ENCODE measurements at places on chromosomes 13 and 19.

DNA sequence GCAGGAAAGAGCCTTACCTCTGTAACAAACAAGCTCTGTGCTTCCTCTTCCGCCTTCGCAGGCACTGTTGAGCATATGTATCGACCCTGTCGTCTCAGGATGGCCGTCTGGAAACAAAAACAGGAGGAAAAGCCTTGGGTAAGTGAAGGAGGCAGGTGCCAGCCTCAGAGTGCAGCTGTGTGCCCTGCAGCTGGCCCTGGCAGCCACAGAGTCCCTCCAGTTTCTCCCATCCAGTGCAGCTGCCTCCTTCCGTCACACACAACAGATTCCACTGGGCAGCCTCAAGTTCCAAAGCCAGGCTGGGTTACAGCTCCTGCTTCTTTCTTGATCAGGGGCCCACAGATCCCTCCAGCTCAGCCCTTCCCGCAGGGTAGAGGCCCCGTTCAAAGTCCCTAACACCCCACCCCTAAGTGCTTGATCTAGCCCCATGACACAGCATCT lies 47.7 kb downstream of the DOCK9 start:
- DNase-seq, result no peak

DNA sequence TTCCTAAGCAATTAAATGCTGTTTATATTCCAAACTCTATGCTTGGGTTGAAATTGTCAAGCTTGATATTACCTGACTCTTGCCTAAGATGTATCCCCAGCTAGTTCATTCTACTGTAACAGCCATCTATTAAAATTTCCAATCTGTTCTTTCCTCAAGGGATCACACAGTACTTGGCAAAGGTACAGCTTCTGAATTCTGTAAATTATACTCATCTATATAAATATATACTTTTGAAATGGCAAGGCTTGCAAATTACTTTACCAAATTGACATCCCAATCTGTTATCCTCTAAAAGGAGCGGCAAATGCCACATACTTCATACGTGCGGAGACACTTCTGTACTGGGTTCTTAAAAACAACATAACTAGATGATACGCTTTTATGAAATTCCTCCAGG lies 330.2 kb downstream of the DNAJC15 start:
- DNase-seq, result no peak

DNA sequence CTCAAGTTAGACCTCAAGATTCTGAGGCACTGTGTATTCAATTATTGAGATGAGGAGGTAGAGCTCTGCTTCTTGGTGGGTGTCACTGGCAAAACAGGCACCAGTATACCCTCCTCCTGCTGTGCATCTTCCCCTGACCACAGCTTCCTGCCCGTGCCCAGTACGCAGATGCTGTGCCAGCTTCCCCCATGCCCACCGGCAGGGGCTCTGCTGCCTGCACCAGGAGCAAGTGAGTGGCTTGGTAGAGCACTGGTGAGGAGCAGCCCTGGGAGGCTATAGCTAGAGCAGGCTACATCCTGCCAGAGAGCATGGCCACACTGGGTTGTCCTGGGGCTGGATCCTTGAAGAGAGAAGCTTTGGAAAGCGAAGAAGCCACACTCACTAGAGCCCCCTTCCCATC lies 21.0 kb upstream of the RNF17 start:
- DNase-seq, result no peak

DNA sequence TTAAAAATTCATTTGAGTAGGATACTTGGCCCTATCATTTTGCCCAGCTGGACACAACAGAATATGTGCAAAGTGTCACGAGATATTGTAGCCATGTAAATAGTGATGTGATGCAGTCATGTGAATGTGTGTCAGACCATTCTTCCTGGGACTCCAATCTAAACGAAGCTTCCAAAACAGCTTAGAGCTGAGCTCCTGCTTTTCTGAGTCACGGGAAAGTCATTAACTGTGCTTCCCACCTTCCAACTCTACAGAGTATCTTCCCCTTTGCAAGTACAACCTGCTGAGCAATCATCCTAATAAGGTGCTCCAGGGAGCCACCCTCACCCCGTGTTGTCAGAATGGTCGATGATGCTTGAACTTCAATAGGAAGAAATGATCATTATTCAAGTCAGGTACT lies 294.7 kb downstream of the MYO16 start:
- no peak for DNase-seq

DNA sequence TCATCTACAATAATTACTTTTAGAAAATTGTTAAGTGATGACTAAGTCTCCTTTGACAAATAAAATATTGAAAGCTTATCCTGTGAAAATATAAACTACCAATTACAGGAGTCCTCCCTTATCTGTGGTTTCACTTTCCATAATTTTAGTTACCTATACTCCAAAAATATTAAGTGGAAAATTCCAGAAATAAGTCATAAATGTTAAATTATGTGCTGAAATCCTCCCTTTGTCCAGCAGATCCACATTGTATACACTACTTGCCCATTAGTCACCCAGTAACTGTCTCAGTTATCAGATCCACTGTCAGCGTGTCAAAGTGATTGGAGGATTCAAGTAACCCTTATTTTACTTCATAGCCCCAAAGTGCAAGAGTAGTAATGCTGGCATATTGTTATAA lies 98.1 kb downstream of the SERP2 start:
- no peak for DNase-seq

- peak; percentile 98 for DNase-seq
These were observed 563 bp upstream of the TOMM40 start for GRCh38 chr19:44890366-44891015.

- DNase-seq, result no peak
These were observed at the start of gene DPF1 for GRCh38 chr19:38224014-38224862. TSS of gene DPF1 (minus strand) at chr19:38224222. CDS start at chr19:38224142, 80 bp downstream.

DNA sequence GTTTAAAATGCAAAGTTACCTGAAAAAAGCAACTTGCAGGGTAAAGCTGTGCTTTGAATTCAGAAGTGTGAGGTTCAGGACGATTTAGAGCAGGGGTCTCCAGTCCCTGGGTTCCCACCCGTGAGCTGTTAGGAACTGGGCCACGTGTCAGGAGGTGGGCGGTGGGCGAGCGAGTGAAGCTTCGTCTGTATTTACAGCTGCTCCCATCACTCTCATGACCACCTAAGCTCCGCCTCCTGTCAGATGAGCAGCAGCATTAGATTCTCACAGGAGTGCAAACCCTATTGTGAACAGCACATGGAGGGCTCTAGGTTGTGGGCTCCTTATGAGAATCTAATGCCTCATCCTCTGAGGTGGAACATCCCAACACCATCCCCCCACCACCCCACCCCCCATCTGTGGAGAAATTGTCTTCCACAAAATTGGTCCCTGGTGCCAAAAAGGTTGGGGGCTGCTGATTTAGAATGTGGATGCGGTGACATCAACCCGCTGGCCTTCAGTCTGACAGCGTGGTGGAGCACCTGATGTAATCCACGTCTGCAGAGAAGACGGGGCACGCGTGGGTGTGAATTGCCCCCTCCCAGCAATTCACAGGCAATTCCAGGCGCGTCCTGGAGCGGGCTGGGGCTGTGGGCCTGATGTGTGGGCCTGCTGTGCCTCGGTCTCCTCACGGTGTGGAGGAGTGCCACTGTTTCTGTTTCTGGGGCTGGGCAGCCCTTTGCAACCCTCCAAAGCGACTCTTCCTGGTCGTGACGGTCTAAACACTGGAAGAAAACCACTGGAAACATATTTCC lies 214.0 kb upstream of the SOX1 start:
- DNase-seq, result no peak

DNA sequence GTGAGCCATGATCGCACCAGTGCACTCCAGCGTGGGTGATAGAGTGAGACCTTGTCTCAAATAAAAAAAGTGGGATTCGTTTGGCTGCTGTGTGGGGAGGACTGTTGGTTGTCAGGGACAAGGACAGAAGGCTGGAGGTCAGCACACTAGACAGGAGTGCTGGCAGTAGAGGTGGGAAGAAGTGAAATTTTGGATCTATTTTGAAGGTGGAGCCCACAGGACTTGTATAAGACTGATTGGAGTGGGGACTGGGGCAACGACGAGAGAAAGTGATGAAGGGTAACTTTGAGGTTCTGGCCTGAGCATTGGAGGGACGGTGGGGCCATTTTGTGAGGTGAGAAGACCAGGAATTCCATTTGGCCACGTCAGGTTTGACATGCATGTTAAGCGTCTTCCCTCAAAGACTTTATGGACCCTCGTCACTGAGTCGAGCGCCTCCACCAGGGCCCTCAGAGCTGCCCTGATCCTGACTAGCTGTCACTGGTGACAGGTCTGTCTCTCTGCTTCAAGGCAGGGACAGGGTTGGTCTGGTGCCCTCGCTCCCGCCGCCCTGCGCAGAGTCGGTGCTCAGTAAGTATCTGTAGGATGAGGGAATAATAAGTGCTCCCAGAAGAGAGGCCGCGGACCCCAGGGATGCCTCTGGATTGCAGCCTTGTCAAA lies 673 bp downstream of the CTU1 start:
- DNase-seq, result no peak

DNA sequence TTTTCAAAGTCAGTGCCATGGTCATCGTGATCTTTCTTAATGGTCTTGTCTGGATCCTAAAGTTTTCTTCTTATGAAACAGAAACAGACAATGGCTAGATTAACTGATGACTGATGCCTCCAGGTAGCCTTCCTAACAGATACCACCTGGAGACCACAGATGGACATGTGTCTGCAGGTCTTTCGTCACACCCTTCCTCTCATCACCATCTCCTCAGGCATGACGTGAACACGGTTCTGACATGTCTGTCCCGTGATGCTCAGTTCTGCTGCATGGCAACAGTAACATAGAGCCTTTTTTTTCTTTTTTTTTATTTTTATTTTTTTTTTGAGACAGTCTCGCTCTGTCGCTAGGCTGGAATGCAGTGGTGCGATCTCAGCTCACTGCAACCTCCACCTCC lies 13.1 kb upstream of the LAMP1 start:
- no peak for DNase-seq

- DNase-seq, result no peak
These were observed 62.3 kb downstream of the CCDC70 start for GRCh38 chr13:51923983-51924539.

- no peak for DNase-seq
These were observed 1842.3 kb downstream of the PCDH9 start for GRCh38 chr13:65387743-65388347.

GRCh38 chr13:24868874-24869273 lies 104.9 kb downstream of the RNF17 start:
- DNase-seq, result no peak

DNA sequence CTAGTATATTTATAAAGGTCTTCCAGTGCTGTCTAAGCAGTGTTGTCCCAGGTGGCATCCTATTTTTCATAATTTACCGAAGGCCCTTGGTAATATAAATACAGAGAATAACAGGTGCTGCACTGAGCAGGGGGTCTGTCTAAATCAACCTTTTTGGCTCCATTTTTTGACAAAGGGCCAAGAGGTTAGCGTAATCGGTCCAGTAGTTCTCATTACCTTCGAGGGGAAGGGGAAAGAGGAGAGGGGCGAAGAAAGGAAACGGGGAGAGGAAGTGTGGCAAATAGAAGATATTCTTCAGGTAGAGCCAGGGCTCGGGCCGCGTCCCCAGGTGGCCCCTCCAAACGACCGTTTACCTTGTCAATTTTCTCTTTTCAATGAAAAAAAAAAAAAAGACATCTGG lies 749 bp upstream of the PAN3 start:
- no peak for DNase-seq

GRCh38 chr13:59088716-59089115 lies 1075.0 kb downstream of the DIAPH3 start:
- no peak for DNase-seq

DNA sequence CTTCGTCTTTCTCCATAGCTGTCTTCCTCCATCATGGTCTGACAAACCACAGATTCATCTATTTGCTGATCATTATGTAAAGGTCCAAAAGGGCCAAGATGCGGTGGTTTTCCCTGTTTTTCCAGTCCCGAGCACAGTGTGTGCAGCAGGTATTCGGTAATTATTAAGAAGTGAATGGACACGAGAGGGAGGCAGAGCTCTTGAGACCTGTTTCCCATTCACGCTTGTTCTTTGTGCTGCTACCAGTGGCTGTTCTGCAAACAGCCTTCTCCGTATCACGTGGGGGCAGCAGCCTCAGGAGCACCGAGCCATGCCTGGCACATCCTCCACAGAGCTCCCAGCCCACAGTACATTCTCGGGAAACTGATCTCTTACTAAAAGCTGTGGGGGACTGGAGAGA lies 50.3 kb downstream of the CCDC70 start:
- no peak for DNase-seq

DNA sequence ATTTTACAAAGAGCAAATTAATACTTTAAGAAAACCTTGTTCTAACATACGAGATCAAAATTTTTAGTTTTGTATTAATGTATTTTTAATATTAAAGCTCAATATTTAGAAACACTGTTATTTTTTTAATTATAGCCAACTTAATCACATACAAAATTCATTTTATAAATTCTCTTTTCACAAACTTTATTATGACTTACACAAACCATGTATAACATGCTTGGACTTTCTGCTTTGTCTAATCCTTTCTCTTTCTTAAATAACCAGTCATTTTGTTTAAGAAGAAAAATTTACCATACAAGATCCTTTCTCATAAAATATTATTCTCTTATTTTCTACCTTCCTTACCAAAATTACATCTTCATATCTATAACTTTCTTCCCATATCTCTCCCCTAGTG lies 62.2 kb downstream of the CYSLTR2 start:
- DNase-seq, result no peak

GRCh38 chr19:47093841-47094240 lies 19.7 kb downstream of the ZC3H4 start:
- DNase-seq, result no peak

DNA sequence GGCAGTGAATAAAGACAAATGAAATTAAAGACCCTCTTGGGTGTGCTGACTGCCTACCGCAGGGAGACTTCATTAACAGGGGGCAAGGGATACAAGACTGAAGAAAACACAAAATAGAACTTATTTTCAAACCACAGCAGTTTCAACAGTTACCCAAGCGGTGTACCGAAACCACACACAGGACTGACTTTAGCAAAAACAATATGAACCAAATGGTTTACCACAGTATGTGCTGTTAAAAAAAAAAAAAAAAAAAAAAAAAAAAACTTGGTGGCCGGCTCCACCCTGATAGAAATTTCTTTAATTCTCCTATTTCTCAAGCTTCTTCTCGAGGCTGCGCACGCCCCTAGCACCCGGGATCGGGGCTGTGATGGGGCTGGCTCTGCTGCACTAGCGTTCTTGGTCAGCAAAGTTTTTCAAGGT lies 42.6 kb downstream of the KLF2 start:
- DNase-seq, result no peak

DNA sequence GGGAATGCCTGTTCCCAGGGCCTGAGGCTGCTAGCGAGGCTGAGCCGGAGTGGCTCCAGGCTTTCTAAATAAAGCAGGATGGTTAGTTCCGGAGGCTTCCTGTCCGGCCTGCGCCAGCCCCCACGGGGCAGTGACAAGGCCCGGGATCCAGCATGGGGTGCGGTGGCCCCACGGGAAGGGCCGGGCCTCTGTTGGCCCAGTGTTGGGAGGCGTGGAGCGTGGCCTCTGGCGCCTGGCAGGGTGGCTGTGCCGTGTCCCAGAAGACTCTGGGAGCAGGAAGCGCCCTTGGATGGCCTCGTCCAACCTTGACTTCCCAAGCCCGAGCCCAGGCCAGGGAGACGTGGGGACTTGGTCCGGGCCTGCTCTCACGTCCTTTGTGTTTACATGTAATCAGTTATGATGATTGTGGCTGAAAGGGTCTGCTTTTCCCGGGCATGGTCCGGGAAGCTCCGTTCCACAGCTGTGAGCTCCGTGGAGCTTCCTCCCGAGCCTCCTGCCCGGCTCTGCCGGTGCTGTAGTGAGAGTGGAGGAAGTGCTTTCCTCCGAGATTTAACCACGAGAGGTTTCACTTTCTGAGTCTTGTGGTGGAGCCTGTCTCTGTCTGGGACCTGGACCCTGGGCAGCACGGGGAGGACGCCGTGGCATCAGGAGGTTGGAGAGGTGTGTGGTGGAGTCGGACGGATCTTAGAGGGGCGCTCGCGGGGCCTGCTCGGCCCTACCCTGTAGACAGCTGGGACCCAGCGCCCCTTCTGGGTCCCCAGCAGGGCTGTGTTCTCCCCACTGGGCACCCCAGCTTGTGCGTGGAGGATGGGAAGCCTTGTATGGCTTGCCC lies 4.6 kb downstream of the GNA11 start:
- no peak for DNase-seq
